Amygdala (tissue), 56 donors: ENCODE measurements at places on chromosomes 3 and 15.

GRCh38 chr3:119304201-119304713 lies 10.1 kb downstream of the ARHGAP31 start:
- no peak for DNase-seq

GRCh38 chr15:31503758-31504461 lies 177.3 kb downstream of the KLF13 start:
- DNase-seq: no peak

GRCh38 chr3:123481071-123481470 lies 32.2 kb upstream of the ADCY5 start:
- no peak for DNase-seq

DNA sequence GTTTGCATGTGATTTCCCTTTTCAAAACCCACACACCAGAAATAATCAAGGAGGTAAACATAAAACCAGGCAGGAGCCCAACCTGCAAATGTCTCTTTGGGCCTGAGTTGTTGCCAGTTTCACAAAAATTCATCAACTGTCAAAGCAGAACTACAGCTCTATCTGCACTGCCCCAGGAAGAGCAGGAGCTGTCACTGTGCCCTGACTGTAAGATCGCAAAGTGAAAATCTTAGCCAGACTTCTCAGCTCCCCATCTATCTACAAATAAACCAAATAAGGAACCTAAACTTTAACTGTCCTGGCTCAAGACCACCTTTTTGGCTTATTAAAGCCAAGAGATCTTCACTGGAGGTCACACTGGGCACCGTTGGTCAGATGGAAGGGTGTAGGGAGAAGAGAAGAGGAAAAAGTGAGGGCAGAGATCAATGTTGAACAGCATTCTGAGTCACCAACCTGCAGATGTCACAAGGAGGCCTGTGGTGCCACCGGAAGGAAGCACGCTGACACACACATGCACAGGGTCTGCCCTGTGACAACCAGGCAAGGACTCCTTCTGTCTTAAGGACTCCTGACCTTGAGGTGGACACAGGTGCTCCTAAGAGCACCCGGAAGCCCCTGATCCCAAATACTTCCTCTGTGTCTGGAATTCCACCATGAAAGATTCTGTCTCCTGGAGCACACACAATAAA lies 58.7 kb downstream of the RPN1 start:
- DNase-seq: no peak

GRCh38 chr3:45795882-45796765 lies at the start of gene SLC6A20:
Gene SLC6A20, minus strand, starts transcription at chr3:45796536. Its CDS starts 117 bp downstream, at chr3:45796419.
- DNase-seq: no peak

DNA sequence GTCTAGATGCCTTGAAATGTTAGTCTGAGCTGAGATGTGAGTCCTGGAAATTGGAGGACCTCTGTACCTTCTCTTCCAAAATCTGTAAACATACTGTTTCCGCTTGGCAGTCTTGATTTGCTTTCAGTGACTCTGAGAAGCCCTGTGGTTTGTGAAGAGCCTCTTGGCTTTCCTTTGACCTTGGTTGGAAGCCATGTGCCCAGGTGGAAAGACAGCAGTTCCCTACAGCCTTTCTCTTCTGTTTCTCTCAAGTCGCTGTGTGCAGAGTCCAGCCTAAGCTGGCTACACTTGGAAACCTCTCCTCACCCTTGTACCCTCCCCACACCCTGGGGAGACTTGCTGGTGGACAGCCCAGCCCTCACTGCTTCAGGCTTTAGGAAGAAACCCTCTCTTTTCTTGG lies 129.8 kb upstream of the CTDSPL start:
- no peak for DNase-seq

DNA sequence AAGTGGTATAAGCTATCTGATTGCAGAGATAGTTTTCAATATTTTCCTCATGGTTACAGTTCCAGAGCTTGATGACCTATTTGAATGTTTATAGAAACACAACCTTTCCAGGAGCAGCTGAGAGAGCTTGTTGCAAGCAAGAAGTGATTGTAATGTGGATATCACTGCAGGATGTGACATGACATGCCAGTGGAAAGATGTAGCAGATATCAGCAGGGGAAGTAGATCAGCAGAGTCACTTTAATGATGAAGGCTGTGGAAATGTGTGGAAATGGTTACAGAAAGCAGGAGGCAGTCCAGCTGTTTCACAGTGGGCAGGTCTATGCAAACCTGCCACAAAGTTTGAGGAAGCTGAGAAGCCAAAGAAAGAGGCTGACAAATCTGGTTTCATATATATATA lies 21.0 kb downstream of the TMEM158 start:
- DNase-seq: no peak

DNA sequence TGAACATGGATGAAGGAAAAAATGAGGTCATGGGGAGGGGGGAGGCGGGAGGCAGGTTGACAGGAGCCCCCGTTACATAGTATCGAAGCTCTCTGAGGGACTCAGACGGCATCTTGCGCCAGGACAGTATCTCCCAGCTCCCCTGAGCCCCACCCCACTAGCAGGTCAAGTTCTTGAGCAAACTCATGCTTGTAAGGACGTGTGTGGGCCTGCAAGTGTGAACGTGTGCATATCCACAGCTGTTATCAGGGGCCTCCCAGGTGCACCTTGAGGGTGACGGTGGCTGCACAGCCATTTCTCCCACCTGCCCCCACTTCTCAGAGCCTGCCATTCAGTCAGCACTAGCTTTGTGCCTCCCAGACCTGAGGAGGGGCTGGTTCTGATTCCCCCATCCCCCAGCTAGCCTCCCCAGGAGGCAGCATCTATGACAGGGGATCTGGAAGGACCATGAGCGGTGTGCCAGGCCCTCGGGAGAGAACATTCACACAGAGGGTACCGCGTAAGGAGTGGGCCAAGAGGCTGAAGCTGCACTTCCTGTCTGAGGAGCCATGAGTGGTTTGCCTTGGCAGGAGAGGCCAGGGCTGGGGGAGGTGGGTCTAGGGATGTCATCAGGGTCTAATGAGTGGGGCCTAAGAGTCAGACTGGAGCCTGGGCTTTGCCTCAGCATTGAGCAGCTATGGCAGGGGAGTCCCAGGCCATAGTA lies 2.9 kb downstream of the SEMA3F start:
- no peak for DNase-seq

DNA sequence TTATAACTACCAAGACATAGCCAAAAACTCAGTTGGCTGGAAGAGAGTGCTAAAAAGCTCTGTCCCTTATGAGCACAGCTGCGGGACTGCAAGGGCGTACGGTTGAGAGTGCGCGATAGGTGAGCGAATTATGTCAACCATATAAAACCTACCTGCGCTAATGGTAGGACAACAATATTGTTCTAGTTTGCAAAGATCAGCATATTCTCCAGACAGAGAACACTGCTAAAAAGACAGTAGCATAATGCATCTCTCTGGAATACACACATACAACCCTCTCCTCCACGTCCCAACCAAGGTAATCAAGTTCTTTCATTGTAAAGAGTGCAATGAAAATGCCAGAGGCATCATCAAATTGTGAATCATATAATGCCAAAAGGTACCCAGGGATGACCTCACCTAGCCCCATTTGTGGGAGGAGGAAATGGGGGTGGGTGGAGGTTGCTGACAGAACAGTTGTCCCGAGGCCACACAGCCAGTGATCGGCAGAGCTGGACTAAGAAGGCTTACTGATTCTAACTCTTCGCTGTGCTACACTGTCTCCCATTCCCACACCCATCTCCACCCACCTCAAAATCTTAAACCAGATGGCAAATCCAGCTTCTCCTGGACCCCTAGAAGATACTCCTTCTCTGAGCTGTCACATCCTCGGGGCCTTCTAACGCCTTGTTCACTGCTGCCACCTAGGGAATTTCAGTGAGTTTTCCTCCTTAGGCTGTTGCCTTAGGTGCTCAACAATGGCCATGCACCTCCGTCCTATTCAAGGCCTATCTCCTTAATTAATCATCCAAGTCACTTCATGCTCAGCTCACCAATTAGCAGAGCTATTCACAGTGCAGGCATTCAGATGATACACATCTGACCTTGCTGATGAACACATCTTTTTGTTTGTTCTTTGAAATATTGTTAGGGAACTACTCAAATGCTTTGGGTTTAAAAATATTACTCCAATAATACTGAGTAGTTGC lies 60.7 kb downstream of the RPL22L1 start:
- DNase-seq: no peak

DNA sequence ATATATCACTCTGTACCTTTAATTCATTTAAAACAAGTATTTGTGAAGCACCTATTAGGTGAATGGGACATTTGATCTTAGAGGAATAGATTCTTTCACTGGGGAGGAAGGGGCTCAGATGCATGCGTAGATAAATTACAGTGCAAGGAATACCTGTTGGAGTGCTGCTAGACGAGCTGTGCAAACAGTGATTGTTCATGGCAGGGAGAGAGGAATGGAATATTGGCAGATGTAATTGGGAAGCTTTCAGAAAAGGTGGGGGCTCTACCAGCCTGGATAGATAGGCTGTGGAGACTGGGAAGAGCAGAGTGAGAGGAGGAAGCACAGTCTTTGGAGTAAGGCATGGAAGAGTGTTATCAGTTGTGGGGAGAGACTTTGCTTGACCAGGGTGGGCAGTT lies 116.8 kb downstream of the AKAP13 start:
- no peak for DNase-seq

DNA sequence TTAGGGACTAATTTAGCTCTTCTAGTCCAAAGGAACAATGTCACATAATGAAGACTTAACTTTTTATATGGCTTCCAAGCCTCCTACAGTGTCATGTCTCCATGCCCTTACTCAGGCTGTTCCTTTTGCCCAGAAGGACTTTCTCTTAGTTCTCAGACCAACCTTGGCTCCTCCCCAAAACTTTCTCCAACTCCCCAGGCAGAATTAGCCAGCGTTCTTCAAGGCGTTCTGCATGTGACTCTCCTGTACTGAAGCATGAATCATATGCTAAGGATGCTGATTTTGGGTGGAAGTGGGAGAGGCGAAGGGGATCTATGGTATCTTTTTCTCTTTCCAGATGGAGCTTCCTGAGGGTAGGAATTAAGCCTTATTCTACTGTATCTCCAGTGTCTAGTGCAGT lies 335.1 kb upstream of the ICE2 start:
- DNase-seq: no peak
